Activated T-cell treated with anti-CD3 and anti-CD28 coated beads, Interleukin-2, amount 50 U/mL, for 72 hours (primary cell): ENCODE measurements at places on chromosomes 7 and 10.

- no peak for DNase-seq
These were observed 479 bp downstream of the PNPLA8 start for GRCh38 chr7:108525327-108525984.

DNA sequence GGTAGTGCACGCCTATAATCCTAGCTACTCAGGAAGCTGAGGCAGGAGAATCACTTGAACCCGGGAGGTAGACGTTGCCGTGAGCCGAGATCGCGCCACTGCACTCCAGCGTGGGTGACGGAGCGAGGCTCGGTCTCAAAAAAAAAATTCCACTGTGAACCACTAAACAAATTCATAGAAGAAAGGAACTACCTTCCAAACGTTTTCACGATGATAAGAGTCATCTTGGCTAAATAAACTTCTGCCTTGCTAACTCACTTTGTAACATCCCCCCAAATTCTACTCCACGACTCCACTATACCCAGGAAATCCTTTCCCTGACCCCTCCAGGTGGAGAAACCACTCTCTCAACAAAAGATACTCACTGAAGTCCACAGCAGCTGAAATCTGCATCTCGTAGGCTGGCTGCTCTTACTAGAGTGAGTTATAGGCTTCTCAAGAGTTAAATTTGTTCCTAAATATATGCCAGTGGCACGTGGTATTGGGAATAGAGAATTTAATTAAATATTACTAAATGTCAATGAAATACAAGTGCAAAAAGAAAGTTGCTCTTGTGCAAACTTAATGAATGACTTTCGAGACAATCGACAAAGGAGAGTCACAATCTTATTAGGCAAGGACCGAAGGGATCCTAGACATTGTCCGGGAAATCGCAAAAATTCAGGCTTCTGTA is 1.6 kb upstream of the GTF2I start:
- DNase-seq = no peak

DNA sequence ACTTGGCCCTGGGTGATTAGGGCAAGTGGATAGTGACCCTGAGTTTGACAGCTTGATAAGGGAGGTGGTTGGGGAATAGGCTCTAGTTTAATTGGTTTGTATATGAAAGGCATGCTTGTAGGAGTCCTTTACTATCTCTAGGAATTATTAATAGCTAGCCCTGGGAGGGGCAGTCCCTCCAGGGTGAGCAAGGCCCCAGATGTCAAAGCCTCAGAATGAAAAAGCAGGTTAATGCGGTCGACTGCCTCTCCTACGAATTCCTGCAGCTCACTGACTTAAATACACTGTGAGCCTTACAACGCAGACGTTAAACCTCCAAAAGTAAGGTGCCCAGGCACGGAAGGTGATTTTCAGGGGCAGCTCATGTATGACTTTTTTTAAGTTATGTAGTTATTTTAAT is 5.2 kb upstream of the BTBD16 start:
- DNase-seq = no peak

GRCh38 chr7:127873151-127873550 is 158.1 kb downstream of the LRRC4 start:
- no peak for DNase-seq

GRCh38 chr10:106158241-106158640 is 1006.3 kb downstream of the SORCS1 start:
- DNase-seq = no peak

- DNase-seq = peak; percentile 89
These were observed 6.5 kb downstream of the ARPC1B start for GRCh38 chr7:99380823-99381663.

- DNase-seq = no peak
These were observed 48.6 kb upstream of the KIF5B start for GRCh38 chr10:32104622-32105509.

DNA sequence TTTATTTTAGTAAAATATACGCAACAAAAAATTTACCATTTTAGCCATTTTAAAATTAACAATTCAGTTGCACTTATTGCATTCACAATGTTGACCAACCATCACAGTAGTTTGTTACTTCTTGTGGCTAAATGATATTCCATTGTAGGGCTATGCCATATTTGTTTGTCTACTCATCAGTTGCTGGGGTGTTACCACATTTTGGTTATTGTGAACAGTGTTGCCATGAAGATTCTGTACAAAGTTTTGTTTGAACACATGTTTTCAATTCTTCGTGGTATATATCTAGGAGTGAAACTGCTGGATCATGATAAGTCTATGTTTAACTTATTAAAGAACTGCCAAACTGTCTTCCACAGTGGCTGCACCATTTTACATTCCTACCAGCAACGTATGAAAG is 46.3 kb upstream of the ZNF365 start:
- DNase-seq = no peak

GRCh38 chr7:140263277-140263676 is 86.5 kb upstream of the KDM7A start:
- peak; percentile 48 for DNase-seq

GRCh38 chr7:139776486-139777132 is 1.2 kb downstream of the HIPK2 start:
- DNase-seq = peak; percentile 29

DNA sequence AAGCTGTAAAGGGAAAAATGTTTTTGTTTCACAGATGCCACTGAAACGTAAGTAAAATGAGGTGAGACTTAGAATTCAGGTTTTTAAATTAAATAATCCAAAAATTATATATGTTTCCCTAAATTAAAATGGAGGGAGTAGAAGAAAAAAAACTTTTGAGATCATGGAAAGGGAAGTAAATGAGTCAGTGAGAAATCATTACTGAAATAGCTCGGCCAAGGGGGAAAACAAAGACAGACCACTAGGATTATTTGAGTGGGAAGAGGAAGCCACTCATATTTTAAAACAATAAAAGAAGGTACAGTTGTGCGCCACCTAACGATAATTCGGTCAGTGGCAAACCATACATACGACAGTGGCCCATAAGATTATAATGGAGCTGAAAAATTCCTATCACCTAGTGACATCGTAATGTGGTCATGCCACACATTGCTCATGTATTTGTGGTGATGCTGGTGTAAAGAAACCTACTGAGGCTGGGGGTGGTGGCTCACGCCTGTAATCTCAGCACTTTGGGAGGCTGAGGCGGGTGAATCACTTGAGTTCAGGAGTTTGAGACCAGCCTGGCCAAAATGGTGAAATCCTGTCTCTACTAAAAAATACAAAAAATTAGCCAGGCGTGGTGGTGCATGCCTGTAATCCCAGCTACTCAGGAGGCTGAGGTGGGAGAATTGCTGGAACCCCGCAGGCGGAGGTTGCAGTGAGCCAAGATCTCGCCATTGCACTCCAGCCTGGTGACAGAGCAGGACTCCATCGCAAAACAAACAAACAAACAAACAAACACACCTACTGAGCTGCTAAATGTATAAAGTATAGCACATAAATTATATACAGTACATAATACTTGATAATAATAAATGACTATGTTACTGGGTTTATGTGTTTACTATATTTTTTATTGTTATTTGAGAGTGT is 64.7 kb downstream of the MKX start:
- peak; percentile 3 for DNase-seq

- no peak for DNase-seq
These were observed 226.6 kb downstream of the ARHGAP12 start for GRCh38 chr10:31702005-31702404.

DNA sequence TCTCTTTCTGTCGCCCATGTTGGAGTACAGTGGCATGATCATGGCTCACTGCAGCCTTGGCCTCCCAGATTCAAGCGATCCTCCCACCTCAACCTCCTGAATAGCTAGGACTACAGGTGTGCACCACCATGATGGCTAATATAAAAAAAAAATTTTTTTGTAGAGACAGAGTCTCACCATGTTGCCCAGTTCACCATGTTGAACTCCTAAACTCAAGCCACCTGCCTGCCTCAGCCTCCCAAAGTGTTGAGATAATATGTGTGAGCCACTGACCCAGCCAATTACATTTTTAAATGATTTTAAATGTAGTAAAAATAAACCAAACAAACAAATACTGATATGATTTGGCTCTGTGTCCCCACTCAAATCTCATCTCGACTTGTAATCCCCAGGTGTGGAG is 101.7 kb upstream of the LEP start:
- no peak for DNase-seq

GRCh38 chr7:121390617-121391016 is 5.5 kb downstream of the FAM3C start:
- no peak for DNase-seq

DNA sequence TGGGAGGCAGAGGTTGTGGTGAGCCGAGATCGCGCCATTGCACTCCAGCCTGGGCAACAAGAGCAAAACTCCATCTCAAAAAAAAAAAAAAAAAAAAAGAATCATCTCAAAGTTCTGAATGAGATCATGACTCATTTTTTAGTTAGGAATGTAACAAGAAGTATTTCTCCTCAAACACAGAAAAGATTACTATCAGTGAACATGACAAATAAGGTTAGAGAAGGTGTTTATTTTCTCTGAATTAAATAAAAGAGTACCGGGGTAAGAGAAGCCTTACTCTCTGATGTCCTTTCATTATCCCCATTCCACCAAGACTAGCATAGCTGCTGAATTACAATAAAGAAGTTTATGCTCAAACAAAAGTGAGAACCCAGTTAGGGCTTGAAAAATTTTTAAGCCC is 50.1 kb downstream of the IPMK start:
- no peak for DNase-seq

DNA sequence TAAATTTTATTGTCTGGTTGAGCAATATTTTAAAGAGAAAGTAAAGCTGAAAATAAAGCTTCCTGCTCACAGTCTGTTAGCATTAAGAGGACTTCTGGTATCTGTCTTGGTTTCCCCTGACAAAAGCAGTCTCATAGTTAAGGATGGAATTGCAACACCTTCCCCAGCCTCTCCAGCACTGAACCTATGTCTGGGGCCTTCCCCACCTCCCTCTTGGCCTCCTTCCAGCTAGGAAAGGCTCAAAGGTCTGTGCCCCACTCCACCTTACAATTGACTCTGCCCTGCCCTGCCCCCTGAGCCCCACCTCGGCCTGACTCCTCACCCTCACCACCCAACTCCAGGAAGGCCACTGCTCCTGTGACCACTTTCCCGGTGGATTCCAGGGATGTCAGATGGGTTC is 33.2 kb downstream of the COL17A1 start:
- no peak for DNase-seq

DNA sequence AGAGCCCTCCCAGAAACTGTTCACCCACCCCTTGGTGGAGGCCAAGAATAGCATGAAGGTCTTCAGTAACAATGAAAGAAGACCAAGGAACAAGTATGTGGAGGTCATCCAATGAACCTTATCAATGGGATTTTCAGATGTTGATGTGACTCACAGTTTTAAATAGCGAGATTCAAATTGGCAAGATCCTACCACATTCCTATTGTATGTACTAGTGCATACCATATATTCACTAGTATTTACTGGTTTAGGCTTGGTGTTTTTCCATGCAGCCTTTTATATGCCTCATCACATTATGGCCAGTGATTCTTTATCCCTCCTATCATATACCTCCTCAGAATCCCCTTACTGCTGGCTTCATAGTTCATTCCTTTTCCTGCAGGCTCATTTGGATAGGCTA is 54.4 kb downstream of the ITGB8 start:
- no peak for DNase-seq

GRCh38 chr10:58322072-58322834 is 12.6 kb upstream of the UBE2D1 start:
- DNase-seq = no peak

DNA sequence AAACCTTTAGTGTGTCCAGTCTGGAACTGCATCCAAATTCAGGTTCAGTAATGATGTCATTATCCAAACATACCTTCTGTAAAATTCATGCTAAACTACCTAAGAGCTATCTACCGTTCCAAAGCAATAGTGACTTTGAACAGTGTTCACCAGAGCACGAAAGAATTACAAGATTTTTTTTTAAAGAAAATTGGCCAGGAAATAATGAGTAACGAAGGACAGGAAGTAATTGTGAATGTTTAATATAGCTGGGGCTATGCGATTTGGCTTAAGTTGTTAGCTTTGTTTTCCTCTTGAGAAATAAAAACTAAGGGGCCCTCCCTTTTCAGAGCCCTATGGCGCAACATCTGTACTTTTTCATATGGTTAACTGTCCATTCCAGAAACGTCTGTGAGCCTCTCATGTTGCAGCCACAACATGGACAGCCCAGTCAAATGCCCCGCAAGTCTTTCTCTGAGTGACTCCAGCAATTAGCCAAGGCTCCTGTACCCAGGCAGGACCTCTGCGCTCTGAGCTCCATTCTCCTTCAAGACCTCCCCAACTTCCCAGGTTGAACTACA is 694 bp upstream of the FAS start:
- DNase-seq = no peak

DNA sequence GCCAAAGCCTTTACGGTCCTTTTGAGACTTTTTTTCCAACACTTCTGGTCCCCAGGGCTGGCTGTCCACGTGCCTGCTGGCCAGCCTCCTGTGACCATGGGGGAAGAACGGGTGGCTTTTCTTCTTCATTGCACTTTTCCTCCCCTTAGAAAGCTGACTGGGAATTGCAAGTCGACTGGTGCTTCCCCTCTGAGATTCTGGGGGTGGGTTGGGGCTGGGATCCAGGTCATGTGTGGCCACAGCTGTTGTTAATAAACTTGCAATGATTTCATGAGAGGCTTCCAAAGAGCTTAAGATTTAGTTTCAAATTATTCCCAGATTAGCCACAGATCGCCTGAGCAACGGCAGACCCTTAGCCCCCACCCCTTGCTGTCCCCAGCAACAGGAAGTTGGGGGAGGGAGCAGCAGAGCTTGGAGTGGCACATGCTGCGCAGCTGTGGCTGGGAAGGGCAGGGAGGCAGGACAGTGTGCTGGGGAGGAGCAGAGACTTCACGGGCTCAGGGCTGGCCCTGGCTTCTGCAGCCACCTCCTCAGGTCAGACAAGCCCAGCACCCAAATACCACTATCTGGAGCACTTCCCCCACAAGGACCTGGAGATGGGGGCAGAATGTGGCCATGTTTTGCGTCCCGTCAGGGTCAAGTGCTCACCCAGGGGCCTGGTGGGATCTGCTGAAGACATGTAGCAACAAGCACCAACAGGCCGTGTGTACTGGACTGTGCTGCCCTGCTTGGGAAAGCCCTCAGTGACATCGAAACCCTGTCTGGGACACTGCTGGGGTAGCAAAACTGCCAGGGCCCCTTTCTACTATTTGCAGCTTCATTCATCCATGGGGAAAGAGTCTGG is 147.1 kb downstream of the RNF216 start:
- no peak for DNase-seq

GRCh38 chr10:35392482-35393228 is 56.3 kb downstream of the CCNY start:
- DNase-seq = no peak
